Esophagus squamous epithelium (tissue), 5 donors: ENCODE measurements at places on chromosomes 7 and 10. TPM values are rescaled to one million over a fixed set of nuclear protein-coding genes. Genes with fewer than 3 reads are reported as not detected.

GRCh38 chr7:51313738-51314425 is 2.7 kb downstream of the COBL start:
- DNase-seq: no peak

- no peak for DNase-seq
Measured at GRCh38 chr10:89665302-89665701, 20.3 kb upstream of the PANK1 start.

- no peak for DNase-seq
Measured at GRCh38 chr10:59047957-59048618, 128.4 kb upstream of the PHYHIPL start.

DNA sequence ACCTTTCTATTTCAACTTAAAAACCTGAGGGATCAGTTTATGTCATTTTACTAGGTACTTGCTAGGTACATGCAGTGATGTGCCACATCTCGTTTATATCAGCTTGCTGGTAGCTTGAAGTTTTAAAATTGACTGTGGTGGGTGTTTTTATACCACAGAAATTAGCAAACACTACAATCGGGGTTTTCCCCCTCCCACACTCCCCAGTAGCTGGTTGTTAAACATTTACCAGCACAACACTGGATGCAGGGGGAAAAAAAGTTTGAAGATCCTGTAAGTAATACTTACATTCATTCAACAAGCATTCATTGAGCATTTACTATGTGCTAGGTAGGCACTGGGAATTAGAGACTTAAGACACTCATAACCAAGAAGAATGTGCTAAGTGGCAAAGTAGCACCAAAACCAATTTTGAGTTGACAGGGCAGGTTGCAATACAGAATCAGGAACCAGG is 32.6 kb downstream of the USP6NL start:
- no peak for DNase-seq

DNA sequence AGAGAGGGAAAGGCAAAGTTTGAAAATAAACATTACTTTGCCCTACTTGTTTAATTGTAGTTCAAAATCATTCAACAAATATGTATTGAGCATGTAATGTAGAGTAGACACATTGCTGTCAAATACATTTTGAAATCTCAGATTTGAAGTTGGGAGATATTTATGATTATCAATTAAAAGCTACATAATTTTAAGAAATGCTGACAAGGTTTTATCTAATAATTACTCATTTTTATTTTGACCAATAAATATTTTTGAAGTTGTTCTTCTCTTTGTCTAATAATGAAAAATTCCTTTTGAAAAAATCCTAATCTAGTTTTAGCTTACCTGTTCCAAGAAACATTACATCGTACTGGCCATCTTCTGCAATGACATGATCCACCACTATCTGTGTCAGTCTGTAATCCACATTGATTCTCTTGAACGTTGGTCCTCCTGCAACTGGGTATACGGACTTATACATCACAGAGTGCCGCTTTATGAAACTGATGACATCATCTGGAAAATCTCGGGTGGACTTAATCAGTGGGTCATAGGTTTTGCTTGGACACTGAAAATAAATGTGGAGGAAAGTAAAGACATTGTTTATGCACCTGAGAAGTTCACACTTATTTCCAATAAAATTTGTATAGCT is 164.7 kb downstream of the SEMA3D start:
- no peak for DNase-seq

- no peak for DNase-seq
Measured at GRCh38 chr7:33067921-33068320, 5.3 kb upstream of the NT5C3A start.

GRCh38 chr10:60414877-60415585 is 25.4 kb upstream of the ANK3 start:
- DNase-seq: no peak

- DNase-seq: no peak
Measured at GRCh38 chr10:126309228-126309883, 78.9 kb downstream of the ADAM12 start.

GRCh38 chr10:10814069-10814468 is 203.6 kb upstream of the CELF2 start:
- DNase-seq: no peak

DNA sequence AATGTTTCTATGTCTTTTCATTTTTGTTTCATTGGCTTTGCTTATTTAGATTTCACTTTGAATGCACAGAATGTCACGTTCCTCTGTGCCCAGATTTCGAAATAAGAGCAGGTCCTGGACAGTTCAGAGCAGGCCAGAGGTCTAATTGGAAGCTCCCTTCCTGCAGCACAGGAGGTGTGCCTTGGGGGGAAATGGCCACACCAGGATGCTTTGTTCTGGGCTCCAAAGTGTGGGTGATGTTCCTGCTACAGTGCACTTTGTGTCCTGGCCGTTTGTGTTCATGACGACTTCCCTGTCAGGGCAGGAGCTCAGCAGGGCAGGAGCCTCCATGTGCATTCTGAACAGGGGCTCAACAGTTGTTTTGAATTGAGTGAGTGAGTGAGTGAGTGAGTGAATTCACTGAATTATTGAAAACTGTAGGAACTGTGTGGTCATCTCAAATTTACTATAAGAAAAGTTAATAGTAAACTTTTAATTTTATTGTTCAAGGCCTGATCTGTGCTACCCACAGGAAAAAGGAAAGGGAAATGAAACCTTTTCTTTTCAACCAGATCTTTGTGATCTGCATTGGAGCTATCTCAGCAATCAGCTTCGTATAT is 109.5 kb upstream of the GJD4 start:
- DNase-seq: no peak

GRCh38 chr7:105649727-105650381 is 68.6 kb upstream of the EFCAB10 start:
- DNase-seq: no peak

DNA sequence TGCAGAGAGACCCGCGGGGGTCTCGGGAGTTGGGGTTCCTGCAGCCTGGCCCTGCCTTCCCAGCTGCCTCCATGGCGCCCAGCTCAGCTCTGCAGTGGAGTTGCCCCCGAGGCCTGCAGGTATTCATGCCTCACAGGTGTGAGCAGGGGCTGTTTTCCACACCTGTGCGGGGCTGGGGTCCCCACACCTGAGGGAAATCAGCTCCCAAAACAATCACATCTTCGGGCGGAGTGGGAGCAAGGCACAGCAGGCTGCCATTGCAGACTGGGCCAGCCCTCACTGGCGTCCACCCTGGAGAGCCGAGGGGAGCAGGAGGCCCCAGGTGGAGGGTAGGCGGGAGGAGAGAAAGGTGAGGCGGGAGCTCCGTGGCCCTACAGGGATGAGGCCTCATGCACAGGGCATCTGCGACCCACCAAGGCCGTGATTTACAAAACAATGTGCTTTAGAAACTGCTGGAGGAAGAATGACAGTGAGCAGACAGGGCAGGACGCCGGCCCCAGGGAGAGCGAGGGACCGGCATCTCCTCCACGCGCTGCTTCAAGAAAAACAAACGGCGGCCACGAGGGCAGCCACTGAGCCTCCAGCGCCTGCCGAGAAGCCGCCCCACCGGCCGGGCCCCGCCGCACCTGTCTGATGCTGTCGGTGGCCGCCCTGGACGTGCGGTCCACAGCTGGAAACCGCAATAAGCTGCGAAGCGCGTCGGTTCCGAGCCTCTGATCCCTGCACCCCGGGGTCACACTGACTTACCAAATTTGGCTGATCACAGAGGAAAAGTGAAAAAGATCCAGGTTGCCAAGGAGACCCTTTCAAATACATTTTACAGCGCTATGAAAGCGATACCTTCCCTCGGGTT is 53.0 kb upstream of the PDGFA start:
- DNase-seq: no peak

GRCh38 chr10:24680647-24681524 is 42.8 kb downstream of the ARHGAP21 start:
- DNase-seq: no peak

DNA sequence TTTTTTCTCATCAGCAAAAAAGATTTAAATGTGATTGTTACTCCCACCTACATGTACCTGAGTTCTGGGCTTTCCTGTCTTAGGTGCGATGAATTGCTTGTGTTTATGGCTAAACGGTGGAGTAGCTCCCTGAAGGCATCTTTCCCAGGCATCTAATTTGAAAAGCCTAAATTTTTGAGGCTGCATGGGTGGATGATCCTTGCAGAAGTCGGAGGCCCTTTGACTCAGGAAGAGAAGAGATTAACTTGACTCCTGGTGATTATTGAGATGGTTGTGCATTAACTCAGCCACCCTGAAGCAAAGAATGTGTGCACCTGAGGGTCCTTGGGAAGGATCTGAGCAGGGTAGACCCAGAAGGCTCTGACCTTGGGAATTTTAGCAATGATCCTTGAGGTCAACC is 155.6 kb upstream of the SEMA3C start:
- no peak for DNase-seq

- no peak for DNase-seq
Measured at GRCh38 chr7:31110331-31111108, 58.4 kb downstream of the ADCYAP1R1 start.

GRCh38 chr7:2869981-2870380 is 25.9 kb upstream of the GNA12 start:
- DNase-seq: no peak

- DNase-seq: no peak
Measured at GRCh38 chr7:117227091-117227490, 95.8 kb downstream of the WNT2 start.

DNA sequence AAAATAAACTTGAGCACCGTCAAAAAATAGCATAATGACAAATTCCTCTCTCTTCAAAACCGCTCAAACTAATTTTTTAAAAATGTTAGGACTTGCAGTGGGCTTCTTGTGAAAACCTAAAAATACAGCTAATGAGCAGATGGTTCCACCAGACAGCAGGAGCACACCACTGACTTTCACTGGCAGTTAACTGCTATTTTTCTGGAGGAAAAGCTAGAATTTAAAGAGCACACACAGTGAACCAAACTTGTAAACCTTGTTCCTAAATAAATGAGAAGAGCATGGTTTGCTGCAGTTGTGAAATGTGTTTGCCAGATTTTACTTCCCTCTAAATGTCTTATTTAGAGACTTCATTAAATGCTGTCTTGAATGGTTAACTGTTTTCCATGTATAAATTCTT is 143.9 kb downstream of the RAPGEF5 start:
- DNase-seq: no peak

- no peak for DNase-seq
Measured at GRCh38 chr7:45712872-45713668, 138.9 kb downstream of the ADCY1 start.

DNA sequence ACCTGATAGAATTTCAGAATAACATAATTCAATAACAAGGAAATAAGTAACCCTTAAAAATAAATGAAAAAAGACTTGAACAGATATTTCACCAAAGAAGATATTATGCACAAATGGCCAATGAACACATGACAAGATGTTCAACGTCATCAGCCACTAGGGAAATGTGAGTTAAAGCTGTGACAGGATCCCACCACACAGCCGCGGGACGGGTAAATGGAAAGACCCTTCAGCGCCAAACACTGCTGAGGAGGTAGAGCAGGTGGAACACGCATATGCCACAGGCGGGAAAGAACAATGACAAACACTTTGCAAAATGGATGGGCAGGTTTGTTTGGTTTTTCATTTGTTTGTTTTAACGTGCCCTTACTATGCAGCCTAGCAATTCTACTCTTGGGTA is 86.1 kb upstream of the RNF32 start:
- no peak for DNase-seq

GRCh38 chr10:12655940-12656339 is 306.6 kb downstream of the CAMK1D start:
- DNase-seq: no peak

GRCh38 chr10:61986382-61986781 is 84.9 kb downstream of the ARID5B start:
- DNase-seq: no peak

DNA sequence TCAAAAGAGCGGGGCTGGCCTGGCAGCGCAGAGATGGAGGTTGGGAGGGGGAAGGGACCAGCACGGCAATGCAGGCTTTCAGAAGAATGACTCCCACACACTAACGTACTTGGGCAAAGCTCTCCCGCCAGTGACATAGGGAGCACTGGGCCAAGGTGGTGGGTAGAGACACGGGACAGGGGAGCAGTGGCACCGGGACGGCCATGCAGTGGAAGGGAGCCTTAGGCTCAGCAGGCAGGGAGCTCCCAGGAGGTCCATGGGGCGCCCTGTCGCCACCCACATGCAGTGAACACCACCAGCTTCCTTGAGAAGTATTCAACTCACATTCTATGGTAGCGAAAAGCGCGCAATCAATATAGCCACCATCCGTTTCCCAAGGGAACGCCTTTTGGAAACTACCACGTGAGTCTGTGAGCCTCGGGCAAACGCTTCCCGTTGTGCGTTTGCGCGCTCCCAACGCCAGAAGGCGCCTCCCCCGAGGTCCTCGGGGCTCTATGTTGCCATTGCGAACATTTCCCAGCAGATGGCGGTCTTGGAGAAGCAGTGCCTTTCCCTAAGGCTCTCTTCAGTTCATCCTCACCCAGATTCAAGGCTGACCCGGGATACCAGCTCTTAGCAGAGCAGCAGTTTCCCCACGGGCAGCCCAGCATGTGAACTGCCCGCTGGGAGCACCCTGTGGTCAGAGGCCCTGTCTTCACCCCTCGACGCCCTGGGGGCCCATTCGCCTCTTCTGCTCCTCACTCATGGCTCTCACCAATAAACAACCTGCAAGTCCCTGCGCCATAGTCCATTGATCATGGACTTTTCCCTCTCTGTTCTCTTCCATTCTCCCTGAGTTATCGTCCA is 16.4 kb upstream of the OPALIN start:
- DNase-seq: no peak

- no peak for DNase-seq
Measured at GRCh38 chr10:77405771-77406241, 231.8 kb downstream of the KCNMA1 start.

Gene FEZF1
- not detected for total RNA-seq

Gene ZC3HAV1L
- total RNA-seq: 13.2 TPM

Gene MIOS
- total RNA-seq: 55.5 TPM

Gene GIMAP5
- 11.0 TPM for total RNA-seq

Gene ECHDC3
- 53.4 TPM for total RNA-seq

Gene CNNM1
- 1.9 TPM for total RNA-seq

Gene SEMA3C
- 19.5 TPM for total RNA-seq

Gene GPC2
- not detected for total RNA-seq
